ENCODE measurements at places on chromosomes 7 and 10.

DNA sequence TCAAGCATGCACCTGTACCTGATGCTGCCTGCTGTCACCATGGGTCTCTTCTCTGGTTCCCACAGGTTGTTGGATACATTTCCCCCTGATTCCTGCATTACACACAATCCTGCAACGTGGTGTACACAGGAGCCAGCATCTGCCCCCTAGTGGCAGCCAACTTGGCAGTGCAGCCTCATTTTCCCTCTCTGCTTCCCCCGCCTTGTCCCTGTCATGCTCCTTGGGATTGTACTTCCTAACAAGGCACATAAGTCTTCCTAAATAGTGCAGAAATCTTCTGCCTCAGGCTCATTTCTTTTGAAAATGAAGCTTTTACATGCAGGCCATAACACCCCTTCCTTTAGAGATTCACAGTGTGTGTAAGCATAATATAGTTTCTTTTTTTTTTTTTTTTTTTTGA is 387.5 kb downstream of the CCSER2 start:
- DNase-seq: no peak

DNA sequence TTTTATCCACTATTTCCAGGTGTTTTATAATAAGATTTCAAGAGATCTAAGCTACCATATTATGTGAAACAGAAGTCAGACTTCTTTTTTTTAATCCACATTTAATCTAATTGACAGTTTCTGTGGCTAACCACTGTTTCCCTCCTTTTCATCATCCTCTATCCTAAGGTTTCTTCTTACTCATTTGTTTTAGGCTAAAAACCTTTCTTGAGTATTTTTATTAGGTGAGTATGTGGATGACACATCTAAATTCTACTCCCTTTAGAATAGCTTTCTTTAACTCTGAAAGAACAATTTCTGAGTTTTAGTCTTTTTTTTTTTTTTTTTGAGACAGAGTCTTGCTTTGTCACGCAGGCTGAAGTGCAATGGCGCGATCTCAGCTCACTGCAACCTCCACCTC is 62.7 kb downstream of the NPY start:
- DNase-seq: no peak

DNA sequence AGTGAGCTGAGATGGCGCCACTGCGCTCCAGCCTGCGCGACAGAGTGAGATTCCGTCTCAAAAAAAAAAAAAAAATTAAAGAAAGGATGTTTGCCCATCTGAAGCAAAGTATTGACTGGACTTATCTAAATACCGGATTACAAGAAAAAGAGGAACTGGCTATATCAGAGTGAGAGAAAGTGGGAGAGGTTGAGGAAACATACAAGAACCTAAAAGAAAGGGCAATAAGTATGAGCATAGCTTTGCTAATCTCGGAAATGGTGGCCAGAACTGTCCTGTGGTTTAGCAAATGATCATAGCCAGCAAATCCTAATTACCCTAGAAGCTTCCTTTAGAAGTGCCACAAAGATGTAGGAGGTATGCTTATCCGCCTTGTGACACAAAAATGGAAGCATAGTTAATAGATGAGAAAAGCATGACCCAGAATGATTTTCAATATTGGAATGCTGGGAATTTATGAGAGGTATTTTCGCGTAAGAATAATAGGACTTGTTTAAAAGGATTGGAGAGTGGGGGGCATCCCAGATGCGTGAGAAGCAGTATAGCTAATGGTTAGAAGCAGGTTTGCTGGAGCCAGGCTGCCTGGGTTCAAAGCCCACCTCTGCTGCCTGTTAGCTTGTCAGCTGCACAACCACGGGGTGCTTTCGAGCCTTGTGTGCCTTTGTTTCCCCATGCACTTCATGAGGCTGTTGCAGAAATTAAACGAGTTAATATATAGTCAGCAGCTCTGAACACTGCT is 1.2 kb upstream of the GTPBP4 start:
- peak; percentile 58 for DNase-seq

DNA sequence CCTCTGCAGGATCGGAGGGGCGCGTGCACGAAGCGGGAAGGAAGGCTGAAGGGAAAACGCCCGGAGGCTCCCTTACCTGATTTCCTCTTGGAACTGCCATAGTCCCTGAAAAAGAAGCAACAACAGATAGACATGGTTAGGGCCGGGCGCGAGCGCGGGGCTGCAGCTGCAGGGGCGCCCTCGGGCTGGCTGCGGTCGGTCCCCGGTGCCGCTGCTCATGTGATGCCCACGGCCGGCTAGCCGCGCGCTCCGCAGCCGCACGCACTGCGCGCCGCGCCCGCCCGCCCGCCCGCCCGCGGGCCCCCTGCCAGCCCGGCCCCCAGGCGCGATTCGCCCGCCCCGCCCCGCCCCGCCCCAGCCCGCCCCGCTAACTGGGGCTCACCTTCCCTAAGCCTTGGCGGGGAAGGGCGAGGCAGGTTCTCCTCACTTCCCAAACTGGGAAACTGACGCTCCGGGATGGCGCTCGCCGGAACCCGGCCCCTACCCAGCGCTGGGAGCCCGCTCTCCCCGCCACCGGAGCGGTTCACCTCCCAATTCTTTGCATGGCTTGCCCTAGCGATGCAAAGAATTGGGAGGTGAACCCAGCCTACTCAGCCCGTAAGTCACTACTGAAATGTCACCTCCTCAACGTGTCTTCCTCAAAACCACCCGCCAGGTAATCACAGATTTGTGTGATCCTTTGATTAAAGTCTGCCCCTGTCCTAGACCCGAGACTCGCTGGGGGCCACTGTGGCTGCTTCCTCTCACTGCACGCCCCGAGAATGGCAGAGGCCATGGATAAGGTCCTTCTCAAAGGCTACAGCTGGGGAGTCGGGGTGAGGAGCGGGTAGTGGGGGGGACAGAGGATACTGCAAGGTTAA is 162.2 kb downstream of the SH3PXD2A start:
- DNase-seq: no peak

GRCh38 chr7:74619235-74619860 is 38.2 kb upstream of the GTF2I start:
- DNase-seq: no peak

GRCh38 chr10:117980216-117980615 is 66.5 kb downstream of the RAB11FIP2 start:
- DNase-seq: no peak

- no peak for DNase-seq
Observed at GRCh38 chr10:116785867-116786266, 43.5 kb upstream of the HSPA12A start.

- DNase-seq: no peak
Observed at GRCh38 chr7:46189255-46189790, 268.3 kb upstream of the IGFBP3 start.

GRCh38 chr10:22978918-22979317 is 51.1 kb downstream of the ARMC3 start:
- DNase-seq: no peak

- no peak for DNase-seq
Observed at GRCh38 chr7:116441534-116441933, 58.0 kb upstream of the CAV2 start.

DNA sequence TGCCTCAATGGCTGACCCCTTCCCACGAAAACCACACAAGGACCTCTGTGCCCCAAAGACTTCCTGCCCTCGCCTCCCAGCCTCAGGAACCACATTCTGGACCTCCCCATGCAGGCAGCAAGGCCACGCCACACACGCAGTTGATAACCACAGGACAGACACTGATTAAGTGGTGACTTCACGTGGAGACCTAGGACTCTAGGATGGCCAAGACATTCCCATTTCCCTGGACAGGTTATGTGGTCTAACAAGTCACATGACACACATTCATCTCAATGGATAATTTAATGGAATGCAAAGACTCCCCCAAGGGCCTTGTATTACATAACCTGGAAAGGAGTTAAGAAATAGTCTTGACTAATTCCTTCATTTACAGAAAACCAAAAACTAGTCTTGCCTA is 110.2 kb downstream of the LARP4B start:
- DNase-seq: no peak

- DNase-seq: no peak
Observed at GRCh38 chr7:101365956-101366355, 3.3 kb downstream of the COL26A1 start.

GRCh38 chr7:101186844-101187428 is 6.8 kb upstream of the NAT16 start:
- DNase-seq: no peak

DNA sequence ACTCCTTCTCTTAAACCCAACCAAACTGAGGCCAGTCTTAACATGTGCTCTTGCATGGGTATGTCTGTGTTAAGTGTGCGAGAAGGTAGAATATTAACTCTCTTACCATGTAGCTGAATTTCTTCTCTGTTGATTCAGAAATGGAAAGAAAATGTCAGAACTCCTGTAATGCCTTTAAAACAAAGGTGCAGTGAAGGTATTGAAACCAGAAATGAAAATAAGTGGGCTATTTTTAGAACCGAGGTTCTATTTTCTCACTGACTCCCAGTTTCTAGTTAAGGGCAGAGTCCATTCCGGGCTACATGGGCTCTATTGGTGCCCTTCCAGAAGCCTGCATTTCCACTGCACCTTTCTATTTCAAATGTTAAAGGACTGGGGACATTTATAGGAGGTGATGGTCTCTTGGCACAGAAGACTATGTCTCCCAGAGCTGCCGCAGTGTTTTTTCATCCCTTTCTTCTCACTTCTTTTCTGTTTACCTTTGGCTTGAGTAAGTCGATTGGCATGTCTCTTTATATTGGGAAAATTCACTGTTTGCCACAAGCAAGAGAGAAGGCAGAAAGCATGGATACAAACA is 174.9 kb downstream of the LRMDA start:
- no peak for DNase-seq

DNA sequence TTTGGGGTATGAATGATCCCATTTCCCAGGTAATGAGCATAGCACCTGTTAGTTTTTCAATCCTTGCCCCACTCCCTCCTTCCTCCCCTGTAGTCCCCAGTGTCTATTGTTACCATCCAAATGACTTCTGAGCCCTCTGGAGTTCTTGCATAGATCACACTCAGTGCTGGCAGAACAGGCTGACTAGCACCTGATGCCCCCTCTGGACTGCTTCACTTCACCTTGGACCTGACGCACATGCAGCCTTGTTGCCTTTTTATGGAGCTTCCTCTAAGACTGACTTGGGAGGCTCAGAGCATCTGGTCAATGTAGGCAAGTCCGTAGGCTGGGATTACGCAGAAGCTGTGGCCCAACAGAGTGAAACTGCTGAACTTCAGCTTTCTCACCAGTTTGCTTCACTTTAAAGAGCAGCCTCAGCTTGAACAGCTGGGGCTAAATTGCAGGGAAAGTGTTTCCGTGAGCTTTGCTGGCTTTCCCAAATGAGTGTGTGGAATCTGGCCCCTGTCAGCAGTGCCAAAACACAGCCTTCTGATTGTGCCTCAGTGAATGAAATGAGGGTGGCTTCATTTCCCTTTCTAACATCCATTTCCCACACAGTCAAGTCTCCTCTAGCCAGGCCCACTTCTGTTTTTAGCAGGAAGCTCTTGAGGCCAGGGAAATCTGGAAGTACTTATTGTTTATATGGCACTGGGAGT is 48.5 kb downstream of the NXPH1 start:
- no peak for DNase-seq

DNA sequence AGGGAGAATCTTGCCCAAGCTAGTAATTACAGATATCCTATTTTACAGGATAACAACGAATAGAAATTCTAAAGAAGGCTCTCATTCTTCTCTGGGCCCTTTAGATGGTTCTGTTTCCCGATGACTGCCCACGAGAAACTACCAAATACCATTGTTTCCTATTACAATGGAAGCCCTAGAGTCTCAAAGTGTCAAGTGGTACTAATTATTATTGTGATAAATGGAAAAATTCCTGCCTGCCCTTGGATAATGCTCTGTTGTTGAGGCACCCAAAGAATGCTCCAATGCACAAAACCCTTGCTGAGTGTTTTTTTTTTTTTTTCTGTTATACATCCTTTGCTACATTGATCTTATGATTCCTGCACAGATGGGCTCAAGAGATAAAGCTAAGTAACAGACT is 504.5 kb downstream of the XPNPEP1 start:
- DNase-seq: no peak

- DNase-seq: no peak
Observed at GRCh38 chr7:130227883-130228575, 20.4 kb downstream of the SSMEM1 start.

- no peak for DNase-seq
Observed at GRCh38 chr10:102644066-102644645, at the start of gene TRIM8. TSS of gene TRIM8 (plus strand) at chr10:102644479. CDS start at chr10:102644618, 139 bp downstream.

DNA sequence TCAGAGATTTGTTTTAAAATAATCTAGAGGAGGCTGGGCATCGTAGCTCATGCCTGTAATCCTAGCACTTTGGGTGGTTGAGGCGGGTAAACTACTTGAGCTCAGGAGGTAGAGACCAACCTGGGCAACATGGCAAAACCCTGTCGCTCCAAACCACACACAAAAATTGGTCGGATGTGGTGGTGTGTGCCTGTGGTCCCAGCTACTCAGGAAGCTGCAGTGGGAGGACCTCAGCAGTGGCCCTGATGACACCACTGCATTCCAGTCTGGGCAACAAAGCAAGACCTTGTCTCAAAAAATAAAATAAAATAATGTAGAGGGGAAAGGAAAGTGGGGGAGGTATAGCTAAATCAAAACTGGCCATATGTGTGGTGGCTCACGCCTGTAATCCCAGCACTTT is 13.9 kb upstream of the PPP3CB start:
- no peak for DNase-seq

- no peak for DNase-seq
Observed at GRCh38 chr7:115352375-115352774, 430.5 kb downstream of the MDFIC start.

DNA sequence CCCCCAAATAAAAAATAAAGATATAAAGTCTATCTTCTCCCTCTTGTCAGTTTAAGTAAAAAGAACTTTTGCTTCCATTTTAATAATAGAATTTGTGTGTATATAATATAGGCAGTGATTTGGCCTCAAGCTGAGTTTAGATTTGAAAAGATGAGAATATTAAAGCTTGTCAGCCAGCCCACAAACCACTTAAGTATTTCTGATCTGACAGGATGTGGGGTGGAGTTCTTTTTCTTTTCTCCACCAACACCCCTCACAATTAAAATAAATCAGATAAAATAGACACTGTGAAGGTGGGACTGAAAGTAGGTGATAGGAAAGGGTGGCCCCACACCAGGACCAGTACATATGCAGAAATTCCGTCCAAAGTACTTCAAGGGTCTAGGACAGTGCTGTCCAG is 714.1 kb downstream of the AUTS2 start:
- no peak for DNase-seq

GRCh38 chr10:79353000-79353406 is 5.7 kb downstream of the PPIF start:
- peak; percentile 74 for DNase-seq

- peak; percentile 55 for DNase-seq
Observed at GRCh38 chr10:78539247-78539766, 505.6 kb downstream of the RPS24 start.

GRCh38 chr10:113680190-113681111 is 739 bp downstream of the CASP7 start:
- DNase-seq: peak; percentile 71

- no peak for DNase-seq
Observed at GRCh38 chr10:99330347-99330924, 1.3 kb downstream of the CNNM1 start.

DNA sequence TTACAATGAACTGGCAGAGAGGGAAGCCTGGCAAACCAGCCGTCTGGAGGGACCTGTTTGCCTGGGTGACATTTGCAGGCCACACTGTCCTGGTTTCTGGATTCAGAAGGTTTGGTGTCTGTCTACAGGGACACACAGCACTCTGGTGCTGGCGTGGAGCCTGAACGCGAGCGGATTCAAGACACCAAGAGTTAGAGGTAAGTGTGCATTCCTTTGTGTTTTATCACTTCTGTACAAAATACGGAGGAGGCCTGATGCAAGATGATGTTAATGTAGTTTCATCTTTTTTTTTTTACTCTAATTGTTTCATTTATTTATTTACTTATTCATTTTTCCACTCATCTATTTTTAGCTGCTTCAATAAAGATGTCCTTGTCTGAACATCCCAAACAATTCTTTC is 485.3 kb upstream of the ADARB2 start:
- DNase-seq: no peak

GRCh38 chr7:20408467-20408826 is 77.7 kb downstream of the ITGB8 start:
- DNase-seq: no peak
